Stimulated activated CD8-positive, alpha-beta memory T cell treated with anti-CD3 and anti-CD28 coated beads, Interleukin-15, amount 100 ng/mL, for 24 hours (primary cell): ENCODE measurements at places on chromosomes 4 and X.

DNA sequence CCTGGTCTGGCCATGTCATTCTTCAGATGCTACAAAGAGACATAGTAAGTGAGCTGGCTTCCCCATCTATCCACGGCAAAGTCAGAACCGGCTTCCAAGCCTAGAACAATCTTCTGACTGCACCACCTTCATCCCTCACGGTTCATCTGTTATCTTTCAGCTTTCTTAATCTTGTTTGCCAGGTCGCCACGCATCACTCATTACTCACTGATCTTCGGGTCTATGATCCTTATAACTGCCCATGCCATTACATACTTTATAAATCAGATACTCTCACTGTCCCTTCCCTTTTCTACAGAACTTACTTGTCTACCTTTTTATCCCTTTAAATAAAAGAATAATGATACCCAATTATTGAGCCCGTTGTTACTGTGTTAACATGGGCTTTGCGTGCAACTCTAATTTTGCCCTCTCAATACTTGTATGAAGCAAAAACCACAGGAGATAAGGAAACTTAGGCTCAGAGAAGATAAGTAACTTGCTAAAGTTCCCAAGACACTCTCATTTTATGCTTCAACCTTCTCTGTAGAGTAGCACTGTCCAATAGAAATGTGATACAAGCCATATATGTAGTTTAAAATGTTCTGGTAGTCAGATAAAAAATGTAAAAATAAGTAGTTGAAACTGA lies 171.7 kb downstream of the AMELX start:
- DNase-seq: no peak

- DNase-seq: no peak
Observed at GRCh38 chrX:53239474-53239873, 14.5 kb upstream of the KDM5C start.

GRCh38 chrX:38732866-38733265 lies 68.4 kb upstream of the MID1IP1 start:
- no peak for DNase-seq

DNA sequence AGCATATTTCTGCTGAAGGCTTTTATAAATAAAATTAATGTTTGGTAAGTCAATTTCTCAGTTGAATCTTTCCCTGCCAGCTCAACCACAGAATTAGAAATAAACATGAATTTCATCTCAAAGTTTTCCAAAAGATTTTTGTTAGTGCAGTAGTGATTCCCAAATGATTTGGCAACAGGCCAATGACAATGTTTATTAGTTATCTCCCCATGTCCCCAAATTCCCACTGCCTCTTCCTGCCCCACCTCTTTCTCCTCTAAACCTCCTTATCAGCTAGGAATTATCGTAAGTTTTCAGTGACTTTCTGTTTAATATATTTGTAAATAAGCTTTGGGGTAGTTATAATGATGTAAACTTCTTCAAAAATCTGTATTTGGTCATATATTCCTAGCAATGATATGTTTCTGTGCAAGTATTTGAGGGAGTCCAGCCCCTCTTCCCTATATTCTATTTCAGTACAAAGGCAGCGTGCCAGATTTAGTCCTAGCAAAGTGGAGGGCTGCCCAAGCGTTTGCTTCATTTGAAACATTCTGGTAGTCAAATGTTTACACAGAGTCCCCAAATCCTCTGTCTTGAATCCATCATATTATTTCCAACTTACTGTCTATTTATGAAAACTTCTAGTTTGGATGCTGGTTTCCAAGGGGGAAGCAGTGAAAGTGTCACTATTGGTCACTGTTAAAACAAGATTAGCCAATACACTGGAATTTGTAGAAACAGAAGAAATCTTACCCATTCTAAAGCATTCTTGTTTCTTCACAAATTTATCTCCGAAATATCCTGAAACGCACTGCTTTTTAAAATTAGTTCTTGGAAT lies 33.7 kb upstream of the ANKRD50 start:
- no peak for DNase-seq

DNA sequence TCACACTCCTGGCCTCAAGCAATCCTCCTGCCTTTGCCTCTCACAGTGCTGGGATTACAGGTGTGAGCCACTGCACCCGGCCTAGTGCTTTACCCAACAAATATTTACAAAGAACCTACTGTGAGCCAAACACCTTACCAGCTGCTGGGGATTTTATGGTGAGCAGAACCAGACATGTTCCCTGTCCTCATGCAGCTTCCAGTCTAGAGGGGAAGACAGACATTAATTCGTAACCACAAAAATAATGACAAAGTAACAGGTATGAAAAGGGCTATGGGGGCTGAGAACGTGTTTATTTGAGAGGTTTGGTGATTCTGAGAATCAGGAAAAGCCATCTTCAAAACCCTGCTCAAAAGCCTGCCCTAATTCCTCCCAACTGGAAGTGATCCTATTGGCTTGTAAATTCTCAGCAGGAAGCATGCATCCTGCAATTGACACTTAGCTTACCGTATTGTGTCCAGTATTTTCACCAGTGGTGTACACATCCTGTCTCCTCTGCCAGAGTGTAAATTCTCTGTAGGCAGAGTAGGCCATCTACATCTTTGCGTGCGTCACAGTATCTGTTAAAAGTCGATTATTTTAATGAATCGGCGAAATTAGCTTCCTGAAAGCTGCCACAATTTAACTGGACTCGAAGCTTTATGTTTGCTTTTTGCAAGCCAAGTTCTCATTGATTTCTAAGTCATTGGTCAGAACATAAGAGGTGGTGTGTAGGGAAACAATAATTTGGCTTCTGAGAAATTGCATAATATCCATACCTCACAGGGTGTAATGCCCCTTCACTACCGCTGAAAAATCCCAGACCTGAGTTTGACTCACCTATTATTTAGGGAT lies 67.0 kb downstream of the TMEM156 start:
- no peak for DNase-seq

- no peak for DNase-seq
Observed at GRCh38 chr4:40875507-40876150, 125.9 kb downstream of the NSUN7 start.

DNA sequence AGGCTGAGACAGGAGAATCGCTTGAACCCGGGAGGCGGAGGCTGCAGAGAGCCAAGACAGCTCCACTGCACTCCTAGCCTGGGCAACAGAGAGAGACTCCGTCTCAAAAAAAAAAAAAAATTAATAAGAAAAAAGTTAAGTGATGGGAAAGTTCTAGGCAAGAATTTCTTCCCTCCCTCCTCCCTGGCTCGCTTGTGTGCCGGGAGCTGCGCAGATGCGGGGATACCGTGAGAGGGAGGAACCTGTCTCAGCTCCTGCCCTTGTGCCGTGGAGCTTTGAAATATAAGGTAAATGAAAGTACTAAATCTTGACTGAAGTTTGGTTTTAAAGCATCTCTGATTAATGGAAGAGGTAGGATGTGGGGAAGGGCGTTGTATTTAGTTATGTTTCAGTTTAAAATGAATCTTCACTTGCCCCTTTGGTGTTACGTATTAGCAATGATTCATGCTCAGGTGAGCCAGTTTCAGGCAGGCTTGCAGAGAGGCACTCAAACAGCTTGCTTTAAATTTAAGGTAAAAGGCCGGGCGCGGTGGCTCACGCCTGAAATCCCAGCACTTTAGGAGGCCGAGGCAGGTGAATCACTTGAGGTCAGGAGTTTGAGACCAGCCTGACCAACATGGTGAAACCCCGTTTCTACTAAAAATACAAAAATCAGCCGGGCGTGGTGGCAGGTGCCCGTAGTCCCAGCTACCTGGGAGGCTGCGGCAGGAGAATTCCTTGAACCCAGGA lies 1.4 kb upstream of the UFSP2 start:
- DNase-seq: no peak

- no peak for DNase-seq
Observed at GRCh38 chr4:113243312-113243711, 193.9 kb downstream of the ANK2 start.

GRCh38 chr4:119172223-119172622 lies 36.6 kb downstream of the MYOZ2 start:
- no peak for DNase-seq

DNA sequence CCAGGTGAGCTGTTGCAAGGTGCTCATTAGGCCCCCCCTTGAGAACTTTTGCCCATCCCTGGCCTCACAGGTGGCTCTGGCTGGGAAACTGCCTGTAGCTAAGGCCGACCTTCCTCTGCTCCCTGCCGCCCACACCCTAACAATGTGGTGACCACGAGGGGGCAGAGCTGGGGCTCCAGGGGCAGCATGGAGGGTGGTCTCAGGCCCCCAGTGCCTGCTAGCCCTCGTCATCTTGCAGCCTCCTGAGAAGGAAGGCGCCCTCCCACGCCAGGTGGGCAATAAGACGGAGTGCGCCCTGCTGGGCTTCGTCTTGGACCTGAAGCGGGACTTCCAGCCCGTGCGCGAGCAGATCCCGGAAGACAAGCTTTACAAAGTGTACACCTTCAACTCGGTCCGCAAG lies 32.4 kb downstream of the ATP2B3 start:
- no peak for DNase-seq

DNA sequence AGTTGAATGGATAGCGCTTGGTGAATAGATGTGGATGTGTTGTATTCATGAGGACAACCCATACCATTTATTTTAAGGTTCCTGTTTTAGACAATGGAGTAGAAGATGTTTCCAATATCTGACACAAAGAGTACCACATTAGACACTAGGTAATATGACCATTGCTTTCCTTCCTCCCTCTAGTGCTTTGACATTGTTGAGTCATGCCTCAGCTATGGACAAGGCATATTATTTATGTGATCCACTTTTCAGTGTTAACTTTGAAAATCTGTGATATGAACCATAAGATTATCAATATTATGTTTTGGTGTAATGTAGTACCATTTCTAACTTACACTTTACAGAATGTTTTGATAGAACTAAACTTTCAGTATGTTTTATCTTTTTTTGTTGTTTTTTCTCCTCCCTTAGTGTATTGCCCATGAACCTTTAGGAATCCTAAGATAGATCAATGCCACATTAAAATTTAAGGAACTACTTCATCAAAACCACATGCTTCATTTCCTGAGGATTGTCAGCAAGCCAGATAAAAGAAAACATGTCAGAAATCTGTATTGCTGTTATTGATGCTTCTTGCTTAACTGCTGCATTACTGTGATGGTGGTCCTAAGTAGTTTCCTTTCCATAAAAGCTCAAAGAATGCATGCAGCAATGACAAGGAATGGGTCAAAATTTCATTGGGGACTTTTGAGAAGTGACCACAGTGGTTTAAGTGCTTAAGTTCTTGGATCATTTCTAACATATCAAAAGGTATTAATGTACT lies 105.0 kb downstream of the PCDH7 start:
- no peak for DNase-seq

- DNase-seq: no peak
Observed at GRCh38 chr4:8058031-8058479, 100.6 kb downstream of the ABLIM2 start.

DNA sequence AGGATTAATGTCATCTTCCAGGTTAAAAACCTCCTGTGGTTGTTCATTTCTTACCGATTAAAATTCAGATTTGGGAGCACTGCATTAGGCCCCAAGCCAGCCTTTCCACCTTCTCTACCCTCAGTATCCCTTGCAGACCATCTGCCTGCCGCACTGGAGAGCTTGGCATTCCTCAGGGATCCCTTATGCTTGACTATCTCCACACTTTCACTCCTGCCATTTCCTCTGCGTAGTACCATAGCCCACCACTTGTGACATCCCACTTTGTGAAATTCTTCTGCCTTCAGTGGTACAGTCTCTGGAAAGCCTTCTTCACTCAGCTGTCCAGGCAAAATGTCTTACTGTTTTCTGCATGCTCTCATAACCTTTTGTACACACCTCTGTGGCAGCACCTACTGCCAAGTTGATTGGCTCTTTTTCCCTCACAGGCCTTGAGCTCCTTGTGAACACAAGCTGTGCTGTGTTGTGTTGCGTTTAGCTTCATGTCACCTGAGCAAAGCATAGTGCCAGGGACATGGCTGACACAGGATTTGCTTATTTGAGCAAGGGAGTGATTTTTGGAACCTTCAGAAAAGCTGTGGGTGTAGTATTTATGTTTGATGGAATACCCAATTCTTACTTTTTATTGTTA lies 156.4 kb downstream of the ARX start:
- no peak for DNase-seq

GRCh38 chr4:159639671-159640323 lies 536.9 kb downstream of the RAPGEF2 start:
- DNase-seq: no peak
